ENCODE measurements at places on chromosomes 6 and 20.

GRCh38 chr6:37486121-37486839 is 13.4 kb downstream of the CCDC167 start:
- DNase-seq: no peak

DNA sequence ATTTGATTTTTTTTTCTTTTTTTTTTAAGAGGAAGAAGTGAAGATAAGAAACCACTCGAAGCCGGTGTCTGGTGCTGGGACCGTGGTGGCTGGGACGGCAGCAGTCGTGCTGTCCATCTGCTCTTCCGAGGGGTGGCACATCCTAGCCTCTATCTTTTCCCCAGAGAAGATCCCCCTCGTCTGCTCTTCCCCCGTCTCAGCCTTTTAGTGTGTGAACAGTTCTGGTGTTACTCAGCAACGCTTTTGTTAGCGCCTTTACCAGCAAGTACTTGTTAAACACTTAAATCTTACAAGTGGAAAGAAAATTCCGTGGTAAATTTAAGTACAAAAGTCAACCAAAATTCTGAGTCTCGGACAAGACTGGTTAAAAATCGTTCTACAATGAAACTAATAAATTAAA is 90.1 kb downstream of the RSPH3 start:
- no peak for DNase-seq

DNA sequence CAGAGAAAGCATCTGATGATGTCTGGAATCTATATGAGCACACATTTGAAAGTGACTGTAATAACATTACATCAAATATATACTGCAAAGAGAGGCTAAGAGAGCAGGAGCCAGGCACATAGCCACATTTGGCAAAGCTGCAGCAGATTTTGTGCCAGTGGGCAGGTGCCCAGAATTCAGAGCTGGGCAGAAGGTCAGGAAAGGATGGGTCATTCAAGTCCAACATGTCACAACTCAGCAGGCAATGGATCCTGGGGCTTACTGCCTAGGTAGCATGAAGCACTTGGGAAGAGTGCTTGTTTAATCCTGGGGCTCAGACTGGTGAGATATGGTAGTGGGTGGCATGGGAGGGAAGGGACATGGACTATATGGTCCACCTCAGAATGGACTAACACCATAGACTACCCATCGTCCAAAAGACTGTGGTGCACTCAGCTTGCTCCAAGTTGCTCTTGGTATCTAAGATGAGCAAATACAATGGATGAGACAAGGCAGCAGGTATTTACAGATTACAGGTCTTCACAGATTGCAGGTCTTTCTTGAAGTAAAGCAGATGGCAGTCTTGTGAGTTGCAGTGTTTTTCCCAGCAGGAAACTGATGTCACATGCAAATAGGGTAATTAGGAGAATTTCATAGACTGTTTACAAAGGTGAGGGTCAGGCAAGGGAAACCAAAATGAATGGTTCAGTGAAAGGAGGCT is 31.2 kb upstream of the SHLD1 start:
- no peak for DNase-seq

GRCh38 chr20:19624221-19624965 is 133.7 kb upstream of the RIN2 start:
- DNase-seq: no peak

DNA sequence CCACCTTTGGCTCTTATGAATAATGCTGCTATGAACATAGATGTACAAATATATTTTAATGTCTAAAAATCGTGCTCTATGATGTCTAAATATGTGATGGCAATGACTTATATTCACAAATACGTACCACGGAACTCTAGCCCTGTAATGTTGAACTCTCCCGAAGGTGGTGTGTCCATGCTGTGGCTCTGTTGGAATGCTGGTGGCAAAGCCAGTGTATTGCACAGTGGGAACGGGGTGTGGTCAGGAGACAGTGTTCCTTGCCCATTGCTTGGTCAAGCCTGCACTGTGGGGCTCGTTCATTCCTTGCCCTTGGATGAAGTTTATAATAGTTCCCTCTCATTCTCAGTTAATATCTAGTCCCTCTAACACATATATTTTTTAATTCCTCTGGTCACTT is 109.6 kb downstream of the MTHFD1L start:
- DNase-seq: no peak

Measured in SHP77 treated with DMSO at 0.1 percent for 48 hours (cell line).